Stimulated activated CD4-positive, alpha-beta T cell treated with anti-CD3 and anti-CD28 coated beads, Interleukin-2, amount 100 ng/mL, for 24 hours (primary cell): ENCODE measurements at places on chromosomes 4 and X.
A peak's percentile ranks its signal among the peaks of the same experiment; 100 is the strongest.

- DNase-seq: no peak
Measured at GRCh38 chr4:182022909-182023308, 220.3 kb upstream of the TENM3 start.

DNA sequence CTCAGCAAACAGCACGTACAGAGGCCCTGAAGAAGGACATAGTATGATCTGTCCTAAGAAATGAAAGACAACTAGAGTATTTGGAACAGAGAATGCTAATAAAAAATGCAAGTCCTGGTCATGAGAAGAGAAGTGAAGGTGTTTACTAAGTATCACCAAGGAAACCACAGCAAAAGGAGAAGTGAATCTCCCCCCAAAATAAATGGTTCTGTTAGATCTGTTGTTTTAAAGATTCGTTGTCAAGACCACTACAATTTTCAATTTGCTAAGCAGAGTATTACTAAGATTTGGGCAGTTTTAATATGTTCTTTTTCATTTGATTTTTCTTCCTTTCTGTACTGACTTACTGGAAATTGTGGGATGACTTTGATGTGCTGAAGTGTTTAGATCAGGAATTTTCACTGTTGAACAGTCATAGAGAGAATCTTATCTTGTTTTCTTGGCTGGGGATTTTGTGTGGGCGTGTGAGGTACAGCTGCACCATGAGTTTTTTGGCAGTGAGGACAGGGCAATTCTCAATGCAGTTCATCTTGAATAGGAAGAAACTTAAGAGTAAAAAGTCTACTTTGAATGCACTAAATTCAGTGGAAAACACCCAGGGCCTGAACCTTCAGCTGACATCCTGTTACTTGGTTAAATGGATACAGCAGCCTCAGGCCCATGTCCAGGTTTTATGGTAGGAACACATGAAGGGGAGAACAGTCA lies 132.2 kb downstream of the STIM2 start:
- peak; percentile 34 for DNase-seq

- no peak for DNase-seq
Measured at GRCh38 chr4:16989371-16989770, 90.9 kb upstream of the LDB2 start.

DNA sequence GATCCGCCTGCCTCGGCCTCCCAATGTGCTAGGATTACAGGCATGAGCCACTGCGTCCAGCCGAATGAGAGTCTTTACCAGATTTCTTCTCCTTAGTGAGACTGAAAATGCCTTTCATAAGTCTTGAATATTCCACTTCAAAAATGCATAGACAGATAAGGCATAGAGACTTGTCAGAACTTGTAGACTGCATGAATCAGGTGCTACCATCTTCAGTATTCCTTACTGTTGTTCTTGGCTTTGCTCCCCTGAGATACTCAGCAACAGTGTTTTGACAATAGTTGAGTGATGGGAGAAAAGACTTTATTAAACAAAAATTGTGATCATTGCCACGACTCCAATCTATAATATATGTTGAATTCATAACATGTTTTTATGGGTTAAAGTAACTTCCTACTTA lies 11.0 kb downstream of the TKTL2 start:
- no peak for DNase-seq
